ENCODE measurements at places on chromosomes 7 and 10. TPM values are rescaled to one million over a fixed set of nuclear protein-coding genes. Genes with fewer than 3 reads are reported as not detected.

RBM20 gene
- total RNA-seq = 2.3 TPM

EXOC4 gene
- total RNA-seq = 163 TPM

MRLN gene
- total RNA-seq = 5.7 TPM

TRIM74 gene
- not detected for total RNA-seq

CDC14C gene
- total RNA-seq = not detected

TUBB8 gene
- total RNA-seq = not detected

IL6 gene
- 0.32 TPM for total RNA-seq

PKD2L1 gene
- not detected for total RNA-seq

HDAC9 gene
- 61.6 TPM for total RNA-seq

TRIL gene
- 20.4 TPM for total RNA-seq

GRID2IP gene
- 0.32 TPM for total RNA-seq

CDNF gene
- total RNA-seq = 1.9 TPM

CYP26C1 gene
- not detected for total RNA-seq

NKX1-2 gene
- total RNA-seq = not detected

DNTT gene
- total RNA-seq = not detected

TMEM248 gene
- 82.1 TPM for total RNA-seq

ASIC3 gene
- 1.1 TPM for total RNA-seq

SLIT1 gene
- 0.58 TPM for total RNA-seq

VWDE gene
- 6.7 TPM for total RNA-seq

C10orf53 gene
- not detected for total RNA-seq

NUTM2D gene
- 1.5 TPM for total RNA-seq

KLF6 gene
- total RNA-seq = 69.8 TPM

IGFBP3 gene
- total RNA-seq = 150 TPM

TFR2 gene
- total RNA-seq = 0.69 TPM

KLF14 gene
- 0.32 TPM for total RNA-seq

TMEM213 gene
- not detected for total RNA-seq

GATA3 gene
- 10.6 TPM for total RNA-seq

CASTOR2 gene
- 8.0 TPM for total RNA-seq

SPDYE16 gene
- not detected for total RNA-seq

SH3PXD2A gene
- total RNA-seq = 56.9 TPM

THSD7A gene
- total RNA-seq = 30.8 TPM

ASB15 gene
- 0.11 TPM for total RNA-seq

ZP3 gene
- total RNA-seq = 0.42 TPM

EIF4H gene
- total RNA-seq = 199 TPM

ZNF786 gene
- total RNA-seq = 6.8 TPM

H2AZ2 gene
- total RNA-seq = 173 TPM

DYDC2 gene
- not detected for total RNA-seq

LIPF gene
- total RNA-seq = not detected

RPEL1 gene
- total RNA-seq = not detected

CALCR gene
- total RNA-seq = 0.26 TPM

DGKI gene
- total RNA-seq = 13.3 TPM

AS3MT gene
- 4.1 TPM for total RNA-seq

ERVW-1 gene
- not detected for total RNA-seq

TAS2R41 gene
- not detected for total RNA-seq

ATRNL1 gene
- total RNA-seq = 153 TPM

CCDC7 gene
- 109 TPM for total RNA-seq

NPC1L1 gene
- total RNA-seq = not detected

PAPOLB gene
- total RNA-seq = 2.2 TPM

CELF2 gene
- 52.7 TPM for total RNA-seq

MUC12 gene
- 1.1 TPM for total RNA-seq

MBL2 gene
- total RNA-seq = not detected

NYAP1 gene
- total RNA-seq = 1.6 TPM

HMX2 gene
- not detected for total RNA-seq

Measured in urinary bladder (tissue), 4 donors.